ENCODE measurements at places on chromosomes 7 and 10.
A peak's percentile ranks its signal among the peaks of the same experiment; 100 is the strongest.

DNA sequence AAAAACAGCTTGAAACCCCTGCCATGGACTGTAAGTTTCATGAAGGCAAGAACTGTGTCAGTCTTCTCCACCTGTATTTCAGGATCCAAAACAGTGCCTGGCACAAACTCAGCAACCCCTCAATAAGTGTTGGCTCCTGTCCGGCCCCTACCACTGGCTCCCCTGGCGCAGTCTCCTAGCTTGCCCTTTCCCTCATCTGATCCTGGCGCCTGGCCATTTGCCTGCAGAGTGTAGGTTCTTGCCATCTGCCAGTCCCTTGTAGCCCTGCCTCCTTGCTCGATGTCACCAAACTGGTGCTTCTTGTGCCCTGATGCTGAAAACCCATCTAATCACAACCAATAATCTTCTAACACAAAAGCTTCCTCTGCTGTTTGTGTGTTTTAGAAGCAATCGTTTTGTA is 60.4 kb downstream of the LGI1 start:
- DNase-seq, result no peak

DNA sequence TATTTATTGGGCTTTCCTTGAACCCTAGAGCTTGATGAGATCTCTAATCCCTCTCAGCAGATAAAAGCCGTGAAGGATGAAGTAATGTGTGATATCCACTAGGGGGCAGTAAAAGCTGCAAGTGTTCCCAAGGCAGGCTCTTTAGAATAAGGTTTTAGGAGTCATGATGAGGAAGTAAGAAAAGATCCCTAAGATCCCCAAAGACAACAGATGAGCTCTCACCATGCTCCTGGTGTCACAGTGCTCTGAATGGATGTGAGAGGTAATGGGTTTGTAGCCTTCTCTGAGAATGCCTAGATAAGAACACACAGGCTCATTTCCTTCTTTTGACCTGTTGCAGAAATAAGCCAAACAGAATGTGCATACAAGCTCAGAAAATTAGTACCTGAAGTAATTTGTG is 70.4 kb upstream of the ITPRID1 start:
- DNase-seq, result peak; percentile 11

DNA sequence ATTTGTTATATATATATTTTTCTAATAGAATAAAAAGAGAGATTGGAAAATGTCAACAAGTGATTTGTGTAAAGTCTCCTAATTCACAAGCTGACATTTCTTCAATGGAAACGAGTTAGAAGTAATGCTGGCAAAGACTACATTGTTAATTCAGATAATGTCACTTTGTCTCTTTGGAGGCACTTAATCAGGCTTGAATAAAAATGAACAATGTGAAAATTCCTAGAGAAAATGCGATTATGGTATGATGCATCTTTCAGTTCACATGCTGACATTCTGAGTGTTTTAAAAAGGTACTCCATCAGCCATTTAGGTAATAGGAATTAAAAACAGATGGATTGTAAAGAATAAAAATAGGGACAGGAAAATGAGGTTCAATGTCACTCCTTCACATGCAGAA is 100.1 kb downstream of the SLC13A1 start:
- no peak for DNase-seq

DNA sequence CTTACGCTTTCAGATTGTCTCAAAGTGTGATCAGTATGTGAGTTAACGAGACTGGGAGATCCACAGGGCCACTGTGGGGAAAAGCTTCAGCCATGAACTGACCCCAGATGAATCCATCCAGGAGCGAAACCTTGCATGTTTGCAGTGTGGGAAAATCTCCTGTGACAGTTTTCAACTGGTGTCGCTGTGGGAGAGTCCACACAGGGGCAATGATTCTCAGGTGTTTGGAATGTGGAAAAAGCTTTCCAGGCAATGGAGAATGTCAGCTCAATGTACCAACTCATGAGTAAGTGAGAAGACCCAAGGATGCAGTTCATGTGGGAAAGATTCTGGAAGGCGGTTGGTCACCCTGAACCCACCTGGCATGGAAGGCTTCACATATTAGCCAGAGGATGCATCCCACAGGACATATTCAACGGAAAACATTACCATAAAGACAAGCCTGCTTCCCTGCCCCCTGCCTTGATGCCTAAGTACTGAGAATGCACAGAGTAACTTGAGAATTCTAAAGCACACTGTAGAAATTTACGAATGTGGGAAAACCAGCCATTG is 204.1 kb upstream of the BMPER start:
- DNase-seq, result no peak

- DNase-seq, result no peak
Observed at GRCh38 chr10:22219308-22219707, 1.5 kb upstream of the EBLN1 start.

- DNase-seq, result no peak
Observed at GRCh38 chr7:6438427-6438826, 9.3 kb downstream of the DAGLB start.

DNA sequence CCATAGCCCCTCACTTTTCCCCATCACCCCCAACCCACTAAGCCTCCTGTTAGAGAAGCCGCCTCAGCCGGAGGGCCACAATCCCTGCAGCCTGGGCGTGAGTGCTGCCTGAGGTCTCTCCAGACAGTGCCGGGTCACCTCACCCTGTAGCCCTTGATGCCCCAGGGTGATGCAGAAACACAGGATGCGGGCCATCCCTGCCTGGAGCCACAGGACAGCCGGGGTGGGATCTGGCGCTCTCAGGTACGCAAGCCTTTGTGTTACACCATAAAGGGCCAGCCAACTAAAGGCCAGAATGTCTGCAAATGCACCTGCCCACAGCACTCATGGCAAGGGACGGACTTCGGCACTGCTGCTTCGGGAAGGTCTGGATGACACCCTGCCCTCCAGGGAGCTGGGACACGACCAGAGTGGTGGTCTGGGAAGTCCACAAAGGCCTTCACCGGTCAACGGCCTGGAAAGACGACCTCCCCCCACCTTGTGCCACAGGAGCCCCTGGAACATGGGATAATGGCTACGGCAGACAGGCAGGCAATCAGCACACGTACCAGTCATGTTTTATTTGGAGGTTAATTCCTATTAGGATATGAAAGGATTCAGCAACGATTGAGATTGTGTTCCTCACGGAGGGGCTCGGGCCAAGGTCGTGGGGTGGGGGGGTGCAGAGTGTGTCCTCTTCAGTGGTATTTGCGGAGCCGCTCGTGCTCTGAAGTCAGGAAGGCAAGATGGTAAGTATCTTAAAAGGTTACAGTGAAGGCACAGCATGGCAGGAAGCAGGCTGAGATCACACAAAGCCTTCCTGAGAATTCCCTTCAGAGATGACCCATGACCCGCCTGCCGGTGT is 8.1 kb downstream of the ATP5MF start:
- DNase-seq, result no peak

GRCh38 chr7:104156842-104157277 is 51.0 kb downstream of the ORC5 start:
- DNase-seq, result no peak

GRCh38 chr7:29980151-29980550 is 9.4 kb downstream of the SCRN1 start:
- no peak for DNase-seq

GRCh38 chr7:123231021-123232000 is 31.5 kb upstream of the SLC13A1 start:
- DNase-seq, result no peak

DNA sequence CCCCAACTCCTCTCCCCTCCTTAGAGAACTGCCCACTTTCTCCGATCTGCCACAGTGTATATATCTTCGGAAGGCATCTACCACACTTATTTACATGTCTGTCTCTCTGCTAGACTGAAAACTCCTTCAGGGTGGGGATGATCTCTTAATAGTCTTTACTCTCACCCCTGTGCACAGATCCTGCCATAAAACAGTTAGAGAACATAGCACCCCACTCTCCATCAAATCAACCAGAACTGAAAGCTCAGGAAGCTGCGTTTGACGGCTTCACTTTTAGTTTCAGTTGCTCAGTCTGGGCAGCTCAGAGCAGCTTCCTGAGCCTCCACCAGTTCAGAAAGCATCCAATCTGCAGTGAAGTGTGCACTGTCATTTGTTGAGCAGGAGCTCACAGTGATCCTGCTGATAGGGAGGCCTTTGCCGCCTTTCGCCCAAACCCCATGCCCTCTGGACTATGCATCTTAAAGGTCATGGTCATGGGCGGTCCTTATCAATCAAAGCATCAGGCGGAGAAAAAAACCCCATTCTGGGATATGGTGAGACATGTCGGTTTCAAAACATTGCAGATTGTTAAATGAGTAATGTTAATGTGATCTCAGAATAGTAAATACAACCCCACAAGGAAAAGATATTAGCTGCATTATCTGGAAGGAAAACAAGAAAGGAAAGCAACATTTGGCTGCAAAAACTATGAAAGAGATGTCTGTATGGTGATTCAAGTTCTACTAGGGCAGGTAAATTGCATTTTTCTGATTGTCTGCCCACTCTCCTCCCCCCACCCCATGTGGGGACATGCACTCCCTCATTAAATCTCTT is 167.1 kb upstream of the ADO start:
- DNase-seq, result no peak

- no peak for DNase-seq
Observed at GRCh38 chr7:75772081-75773077, at the start of gene CCL26. CCL26 (minus strand) TSS chr7:75772211; CDS start chr7:75772176, 35 bp downstream.

GRCh38 chr10:128173386-128173785 is 47.2 kb upstream of the MKI67 start:
- no peak for DNase-seq

- DNase-seq, result no peak
Observed at GRCh38 chr7:133821171-133821570, 306.0 kb upstream of the LRGUK start.

DNA sequence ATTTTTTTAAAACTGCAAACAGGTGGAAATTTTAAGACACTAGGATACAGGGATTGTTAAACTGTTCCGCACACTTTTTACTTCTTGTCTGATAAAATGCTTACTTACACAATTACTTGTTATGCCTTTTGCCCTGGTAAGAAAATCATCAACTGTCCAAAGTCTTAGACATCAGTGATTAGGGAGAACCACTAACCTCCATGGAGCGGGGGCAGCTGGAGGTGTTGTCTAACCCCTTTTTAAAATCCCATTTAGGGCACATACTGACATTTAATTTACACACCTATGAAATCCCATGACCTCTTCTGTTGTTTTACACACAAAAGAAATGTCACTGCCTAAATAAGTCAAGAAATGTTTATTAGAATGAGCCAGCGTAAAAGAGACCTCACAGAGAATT is 65.7 kb downstream of the TRIM24 start:
- no peak for DNase-seq

- no peak for DNase-seq
Observed at GRCh38 chr7:114789871-114790311, 132.0 kb upstream of the MDFIC start.

DNA sequence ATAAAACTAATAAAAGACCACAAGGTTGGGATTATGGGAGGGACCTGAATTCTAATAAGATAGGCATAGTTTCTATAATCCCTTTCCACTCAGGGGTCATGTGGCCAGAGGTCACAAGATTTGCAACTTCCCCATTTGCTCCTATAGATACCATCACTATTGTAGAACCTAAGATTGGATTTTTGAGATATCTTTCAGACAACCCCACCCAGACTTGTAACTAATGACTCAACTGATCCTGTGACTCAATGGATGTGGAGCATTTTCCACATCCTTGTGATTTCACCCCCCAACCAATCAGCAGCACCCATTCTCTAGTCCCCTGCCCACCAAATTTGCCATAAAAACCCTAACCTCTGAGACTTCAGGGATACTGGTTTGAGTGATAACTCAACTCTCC is 51.9 kb upstream of the PIK3AP1 start:
- DNase-seq, result no peak

DNA sequence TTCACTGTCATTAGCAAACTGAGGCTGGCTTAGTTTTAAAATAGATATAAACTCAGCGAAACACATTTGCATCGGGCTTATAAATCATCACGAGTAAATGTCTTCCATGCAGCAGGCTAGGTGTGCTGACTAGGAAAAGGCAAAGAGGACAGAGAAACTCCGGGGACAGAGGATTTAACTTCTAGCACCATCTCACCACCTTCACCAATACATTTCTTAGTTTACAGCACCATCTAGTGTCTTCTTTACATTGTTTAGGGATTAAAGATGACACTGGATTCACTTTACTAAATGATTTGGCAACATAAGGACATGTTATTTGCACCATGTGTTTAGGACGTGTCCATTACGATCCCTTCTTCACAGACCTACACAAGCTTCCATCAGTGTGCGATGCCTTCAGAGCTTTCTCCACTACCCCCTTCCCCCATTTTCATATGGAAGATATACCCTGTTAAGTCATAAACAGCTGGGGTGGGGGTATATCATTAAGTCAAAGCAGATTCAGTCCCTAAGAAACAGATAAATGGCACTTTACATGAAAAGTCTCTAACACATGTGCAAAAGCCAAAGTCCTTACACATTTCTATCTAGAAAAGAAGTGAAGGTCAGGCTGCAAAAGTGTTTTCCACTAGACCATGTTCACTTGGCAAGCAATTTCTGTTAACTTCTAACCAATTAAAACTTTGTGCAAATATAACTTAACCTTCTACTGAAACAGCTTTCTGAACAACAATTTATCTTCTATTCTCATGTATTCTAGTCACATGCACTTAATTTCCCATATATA is 103.3 kb downstream of the GRB10 start:
- DNase-seq, result no peak

- DNase-seq, result no peak
Observed at GRCh38 chr7:132817949-132818348, 241.7 kb upstream of the PLXNA4 start.

DNA sequence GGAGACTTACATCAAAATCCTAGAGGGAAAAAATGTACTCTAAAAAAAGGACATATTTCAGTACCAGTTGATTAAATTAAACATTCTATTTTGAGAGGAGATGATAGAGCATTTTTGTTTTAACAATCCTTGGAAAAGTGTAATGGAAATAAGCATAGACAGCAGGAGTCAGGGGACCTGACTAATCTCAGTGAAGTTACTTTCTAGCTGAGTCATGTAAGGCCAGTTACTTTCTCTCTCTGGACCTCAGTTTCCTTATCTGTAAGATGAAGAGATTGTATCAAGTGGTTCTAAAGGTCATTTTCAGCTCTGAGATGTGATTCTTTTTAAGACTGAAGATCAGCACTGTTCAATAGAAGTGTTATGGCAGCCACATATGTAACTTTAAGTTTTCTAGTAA is 44.1 kb downstream of the VTI1A start:
- DNase-seq, result no peak

Data from right kidney (tissue), 9 donors.